ENCODE measurements at places on chromosomes 12 and 14.

DNA sequence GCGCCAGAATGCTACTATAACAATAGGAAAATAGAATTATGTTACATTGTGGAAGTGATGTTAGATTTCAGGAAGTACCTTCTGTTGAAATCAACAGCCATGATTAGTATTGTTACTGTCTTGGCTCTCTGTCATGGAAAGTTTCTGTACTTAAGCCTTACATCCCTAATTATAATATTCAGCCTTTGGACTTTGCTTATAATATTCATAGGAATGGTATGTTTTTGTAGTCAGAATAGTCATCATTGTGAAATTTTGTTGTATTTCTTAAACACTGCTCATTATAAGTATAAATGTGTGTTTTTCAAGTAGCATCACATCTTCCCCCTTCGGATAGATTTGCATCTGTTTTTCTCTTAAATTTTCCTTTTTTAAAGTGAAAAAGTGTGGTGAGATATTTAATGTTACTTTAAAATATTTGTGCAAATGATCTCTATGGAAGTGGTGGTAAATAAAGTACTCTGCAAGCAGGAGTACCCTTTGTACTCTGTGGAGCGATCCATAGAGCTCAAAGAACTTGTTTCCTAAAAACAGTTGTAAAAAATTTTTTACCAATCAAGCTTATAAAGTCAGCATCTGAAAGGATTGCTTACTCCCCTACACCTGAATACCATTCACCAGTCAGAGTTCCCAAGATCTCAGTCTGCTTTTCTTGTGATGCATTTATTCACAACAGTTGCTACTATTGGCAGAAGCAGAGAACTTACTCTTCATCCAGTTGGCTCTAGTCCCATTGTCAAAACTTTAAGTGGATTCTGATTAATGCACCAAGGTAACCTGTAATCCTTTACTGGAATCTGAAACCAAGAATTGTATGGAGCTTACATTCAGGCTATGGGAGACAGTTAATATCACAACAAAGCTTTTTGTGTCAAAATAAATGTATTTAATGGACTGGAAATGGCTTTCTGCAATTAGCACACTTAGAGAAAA lies 87.8 kb downstream of the RIC8B start:
- DNase-seq = no peak

GRCh38 chr14:54629635-54630360 lies 62.9 kb downstream of the SAMD4A start:
- no peak for DNase-seq

DNA sequence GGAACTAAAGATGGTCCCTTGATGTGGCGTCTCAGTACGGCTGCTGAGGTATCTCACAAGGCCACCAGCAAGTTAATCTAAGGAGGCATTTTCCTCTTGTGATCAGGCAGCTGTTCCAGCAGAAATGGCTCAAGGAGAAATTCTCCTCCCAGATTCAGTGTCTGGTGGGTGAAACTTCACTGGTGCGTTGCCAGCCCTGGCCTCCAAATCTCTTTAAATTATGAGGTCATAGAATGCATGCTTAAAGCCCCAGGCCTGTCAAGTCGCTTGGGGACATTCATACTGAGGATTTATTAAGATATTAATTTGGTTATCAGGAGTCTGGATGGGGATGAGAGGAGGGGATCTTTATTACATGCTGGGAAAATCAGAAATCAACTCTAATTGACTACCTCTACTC lies 72.9 kb downstream of the PPP2R5C start:
- no peak for DNase-seq

GRCh38 chr14:100450736-100451135 lies 127.6 kb downstream of the SLC25A47 start:
- no peak for DNase-seq

DNA sequence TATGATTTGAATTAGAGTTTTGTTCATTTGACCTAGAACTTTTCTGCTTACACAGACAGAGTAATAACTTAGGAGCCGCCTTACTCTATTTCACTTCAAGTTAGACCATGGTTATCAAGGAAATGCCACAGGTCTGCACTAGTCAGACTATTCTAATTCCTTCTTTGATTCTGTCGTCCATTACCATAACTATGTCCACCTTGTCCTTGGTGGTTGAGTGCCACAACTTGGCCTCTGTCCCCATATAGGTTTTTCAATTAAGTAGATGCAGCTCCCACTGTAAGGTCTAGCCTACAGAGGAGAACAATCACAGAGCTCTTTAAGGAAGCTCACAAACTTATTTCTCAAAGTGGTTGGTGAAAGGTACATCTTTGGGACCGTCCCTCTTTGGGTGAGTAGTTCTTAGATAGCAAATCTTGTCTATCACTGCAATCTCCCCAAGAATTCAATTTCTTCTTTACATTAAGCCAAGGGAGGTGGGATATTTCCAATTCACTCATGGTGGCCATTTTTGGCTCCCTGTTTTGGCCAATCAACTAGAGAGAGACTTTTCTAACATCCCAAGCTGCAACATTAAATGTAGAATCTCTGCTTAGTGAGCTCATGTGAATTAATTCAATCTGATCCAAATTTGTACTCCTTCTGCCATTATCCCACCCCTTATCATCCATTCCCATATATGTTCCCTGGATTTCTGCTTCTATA lies 434.6 kb downstream of the ADAMTS20 start:
- DNase-seq = no peak

GRCh38 chr14:102754370-102755262 lies 22.6 kb upstream of the TRAF3 start:
- DNase-seq = no peak

DNA sequence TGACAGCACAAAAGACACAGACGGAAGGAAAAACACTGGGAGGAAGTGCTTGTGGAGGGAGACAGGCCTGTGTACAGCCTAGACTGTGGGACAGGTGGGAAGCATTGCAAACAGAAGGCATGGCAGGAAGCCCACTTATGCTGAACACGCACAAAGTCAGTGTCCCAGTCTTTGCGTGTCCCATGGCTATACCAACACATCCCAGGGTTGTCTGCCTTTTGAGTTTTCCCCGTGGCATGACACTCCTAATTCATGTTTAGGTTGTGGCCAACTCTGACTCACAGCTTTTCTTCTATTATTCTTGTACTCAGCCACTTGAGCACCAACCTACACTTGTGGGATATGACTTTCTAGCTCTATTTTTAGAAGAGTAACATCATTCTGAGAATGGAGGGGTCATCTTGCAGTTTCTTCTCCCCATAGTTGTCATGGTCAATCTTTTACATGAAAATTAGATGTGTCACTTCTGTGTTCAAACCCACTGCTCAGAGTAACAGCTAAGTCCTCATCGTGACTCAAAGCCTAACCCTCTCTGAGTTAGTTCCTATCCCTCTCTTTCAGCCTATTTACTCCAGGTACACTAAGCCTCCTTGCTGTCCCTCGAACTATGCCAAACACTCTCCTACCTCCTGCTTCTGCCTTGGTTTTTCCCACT lies 27.5 kb upstream of the JPH4 start:
- no peak for DNase-seq

DNA sequence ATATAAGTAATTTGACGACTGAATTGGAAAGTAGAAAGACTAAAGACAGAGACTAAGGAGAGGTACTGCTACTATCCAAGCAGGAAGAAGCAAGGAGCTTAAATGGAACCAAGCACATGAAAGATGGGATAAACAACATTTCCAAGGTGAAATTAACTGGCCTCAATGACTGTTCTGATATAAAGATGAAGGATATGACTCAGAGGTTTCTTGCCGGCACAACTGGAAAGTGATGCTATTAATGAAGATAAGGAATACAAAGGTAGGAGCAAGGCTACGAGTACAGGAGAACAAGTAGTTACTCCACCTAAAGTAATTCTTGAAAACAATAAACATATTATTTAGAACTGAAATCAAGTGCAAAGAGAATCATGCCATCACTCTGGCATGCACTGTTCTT lies 6.4 kb downstream of the SNX6 start:
- DNase-seq = no peak

DNA sequence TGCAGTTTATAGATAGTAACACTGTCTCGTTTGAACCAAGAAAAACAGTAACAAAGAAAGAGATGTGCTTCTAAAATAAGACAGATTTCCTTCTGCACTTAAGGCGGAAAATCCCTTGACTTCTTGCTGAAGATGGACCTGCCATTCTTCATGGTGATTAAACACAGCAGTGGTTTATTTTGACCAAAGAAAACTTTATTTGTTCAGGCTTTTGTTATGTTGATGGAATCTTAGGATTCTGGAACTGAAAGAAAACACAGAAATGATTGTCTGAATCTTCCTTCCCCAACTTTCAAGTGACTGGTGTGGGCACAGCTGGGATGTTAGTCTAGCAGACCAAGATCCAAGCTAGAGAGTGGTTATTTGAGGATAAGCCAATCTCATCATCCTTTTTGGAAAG lies 72.2 kb downstream of the DACT1 start:
- no peak for DNase-seq

- no peak for DNase-seq
These were observed 53.9 kb downstream of the EMP1 start for GRCh38 chr12:13250416-13250815.

DNA sequence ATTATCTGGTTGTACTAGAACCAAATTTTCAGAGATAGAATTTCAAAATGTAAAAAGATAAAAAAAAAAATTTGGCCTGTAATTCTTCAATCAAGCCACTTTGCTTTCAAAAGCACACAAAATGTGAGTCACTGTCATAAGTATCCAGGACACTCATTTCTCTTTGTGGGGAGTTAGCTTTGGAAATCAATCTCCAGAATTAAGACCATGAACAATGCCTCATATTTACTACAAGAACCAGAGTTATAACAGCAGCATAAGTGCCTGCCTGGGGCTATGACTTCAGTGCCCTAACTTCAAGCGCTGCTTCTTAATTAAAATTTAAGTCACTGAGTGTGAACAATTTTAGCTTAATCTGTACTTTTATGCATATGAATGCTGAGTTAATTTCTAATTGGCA lies 162.1 kb downstream of the C12orf42 start:
- no peak for DNase-seq

GRCh38 chr12:25352083-25352918 lies 101.6 kb upstream of the KRAS start:
- DNase-seq = no peak

All from muscle of leg (tissue), 16 donors.